ENCODE measurements at places on chromosomes 6 and 20.

- no peak for DNase-seq
Measured at GRCh38 chr6:168934660-168935627, 318.7 kb downstream of the THBS2 start.

- no peak for DNase-seq
Measured at GRCh38 chr6:75147512-75147911, 58.3 kb downstream of the COL12A1 start.

DNA sequence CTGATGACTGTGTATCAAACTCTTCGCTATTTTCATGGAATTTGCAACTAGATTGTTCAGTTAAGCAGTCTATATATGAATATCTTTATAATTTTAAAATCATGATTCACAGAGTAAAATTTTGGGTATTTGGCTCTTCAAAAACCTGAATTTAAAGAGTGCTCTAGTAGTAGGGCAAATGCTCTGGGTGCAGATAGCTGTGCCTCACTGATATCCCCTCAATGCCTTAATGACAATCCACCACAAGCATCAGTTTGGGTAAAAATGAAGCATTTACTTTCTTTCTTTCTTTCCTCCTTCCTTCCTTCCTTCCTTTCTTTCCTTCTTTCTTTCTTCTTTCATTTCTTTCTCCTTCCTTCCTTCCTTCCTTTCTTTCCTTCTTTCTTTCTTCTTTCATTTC is 239.7 kb downstream of the ADGRB3 start:
- DNase-seq = no peak

DNA sequence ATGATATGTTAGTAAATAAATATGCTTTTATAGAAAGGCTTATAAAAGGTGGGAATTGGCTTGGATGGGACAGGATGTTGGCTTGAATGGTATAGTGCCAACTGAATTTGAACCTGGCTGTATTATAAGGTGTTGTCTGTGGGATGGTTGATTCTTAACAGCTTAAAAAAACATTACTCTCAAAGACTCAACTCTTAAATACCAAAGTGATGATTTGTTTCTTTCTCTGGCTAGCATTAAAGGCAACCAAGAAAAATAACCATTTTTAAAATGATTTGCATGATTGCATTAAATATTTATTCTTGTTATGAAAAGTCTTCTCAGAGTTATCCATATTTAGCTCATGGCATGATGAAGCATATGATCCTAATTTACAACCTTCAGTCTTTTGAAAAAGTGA is 216.2 kb downstream of the RIMS1 start:
- no peak for DNase-seq

DNA sequence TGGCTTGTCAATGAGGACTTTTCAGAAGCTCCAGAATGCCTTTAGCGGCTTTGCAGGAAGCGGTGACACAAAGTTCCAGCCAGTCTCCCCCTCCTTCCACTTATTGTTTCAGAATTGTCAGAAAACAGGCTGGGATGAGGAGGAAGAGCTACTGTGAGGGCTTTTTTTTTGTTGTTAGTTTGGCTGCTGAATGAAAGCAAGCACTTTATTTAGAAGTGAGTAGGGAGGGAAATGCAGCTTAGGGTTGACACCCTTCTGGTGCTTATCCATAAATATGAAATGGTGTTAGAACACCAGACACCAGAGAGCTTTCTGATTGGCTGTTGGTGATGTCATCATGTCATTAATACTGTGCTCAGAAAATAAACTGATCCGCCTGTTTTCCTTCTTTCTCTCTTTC is 251.5 kb downstream of the SOX4 start:
- DNase-seq = no peak

All from stromal cell of bone marrow (primary cell).